ENCODE measurements at places on chromosomes 13 and 19.

- DNase-seq = no peak
Observed at GRCh38 chr13:47133011-47133445, 236.2 kb upstream of the HTR2A start.

GRCh38 chr19:3162418-3163229 is 15.9 kb upstream of the S1PR4 start:
- DNase-seq = no peak

DNA sequence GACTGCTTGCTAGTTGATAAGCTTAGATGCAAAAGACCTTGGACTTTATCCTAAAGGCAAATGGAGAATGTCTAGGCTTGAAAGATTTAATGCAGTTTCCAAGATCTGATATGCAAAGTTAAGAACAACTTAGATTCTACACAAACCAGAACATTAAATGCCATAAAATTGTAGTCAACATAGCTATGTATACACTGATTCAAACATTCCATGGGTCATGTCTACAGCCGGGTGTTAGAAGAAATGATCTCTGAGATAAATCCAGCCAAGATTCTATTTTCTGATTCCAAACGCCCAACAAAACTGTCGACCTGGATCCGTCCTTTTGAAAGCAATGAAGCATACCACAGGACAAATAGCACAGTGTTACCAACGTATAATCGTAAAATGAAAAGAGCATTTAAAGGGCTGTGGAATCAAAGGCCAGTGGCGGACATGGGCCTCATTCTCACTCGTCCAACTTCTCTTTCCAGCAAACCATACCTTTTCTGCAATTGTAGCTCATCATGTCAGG is 52.7 kb downstream of the KCTD12 start:
- no peak for DNase-seq

- no peak for DNase-seq
Observed at GRCh38 chr19:41320185-41320518, 10.2 kb downstream of the CCDC97 start.

DNA sequence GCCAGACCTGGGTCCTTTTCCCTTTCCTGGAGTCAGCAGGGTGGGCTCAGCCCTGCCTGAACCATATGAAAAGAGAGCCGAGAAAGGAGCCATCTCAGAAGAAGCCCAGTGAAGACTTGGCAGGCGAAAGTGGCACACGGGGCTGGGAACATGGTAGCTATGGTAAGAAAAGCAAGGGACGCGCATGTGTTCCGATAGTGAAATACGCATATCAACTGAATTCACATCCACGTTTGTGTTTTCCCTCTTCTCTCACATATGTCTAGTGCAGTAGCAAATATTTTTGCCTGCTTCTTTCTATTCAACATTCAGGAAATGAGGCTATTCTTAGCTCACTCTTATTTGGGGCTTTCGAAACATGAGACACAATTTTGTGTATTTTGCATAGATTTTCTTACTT is 54.1 kb upstream of the PEG3 start:
- DNase-seq = no peak

DNA sequence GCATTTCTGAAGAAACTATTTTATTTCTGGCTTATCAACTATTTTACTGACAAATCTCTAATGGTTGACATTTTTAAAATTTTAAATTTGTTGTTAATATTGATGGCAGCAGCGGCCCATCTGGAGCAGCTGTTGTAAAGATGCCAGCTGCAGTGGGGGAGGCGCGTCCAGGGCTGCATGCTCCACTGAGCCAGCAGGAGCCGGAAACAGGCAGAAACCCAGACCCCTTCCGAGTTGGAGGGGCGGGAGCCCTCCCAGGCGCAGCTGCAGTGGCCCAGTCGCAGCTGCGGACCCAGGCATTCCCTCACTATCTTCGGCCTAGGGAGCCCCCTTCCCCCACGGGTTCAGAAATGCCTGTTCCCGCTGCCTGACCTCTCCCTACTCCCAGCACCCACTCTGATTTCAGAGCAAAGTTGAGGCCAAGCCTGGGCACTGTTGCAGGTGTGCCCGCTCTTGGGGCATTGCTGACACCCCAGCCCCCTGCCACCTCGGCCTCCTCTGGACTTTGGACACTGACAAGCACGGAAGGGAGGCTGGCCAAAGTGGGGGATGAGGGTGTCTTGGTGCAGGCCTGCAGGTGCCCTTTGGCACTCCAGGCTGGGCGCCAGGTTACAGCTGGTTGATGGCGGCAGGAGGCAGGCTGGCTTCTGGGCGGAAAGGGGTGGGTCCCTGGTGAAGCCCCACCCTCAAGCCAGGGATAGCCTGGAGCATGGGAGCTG is 69.2 kb downstream of the PIBF1 start:
- no peak for DNase-seq

DNA sequence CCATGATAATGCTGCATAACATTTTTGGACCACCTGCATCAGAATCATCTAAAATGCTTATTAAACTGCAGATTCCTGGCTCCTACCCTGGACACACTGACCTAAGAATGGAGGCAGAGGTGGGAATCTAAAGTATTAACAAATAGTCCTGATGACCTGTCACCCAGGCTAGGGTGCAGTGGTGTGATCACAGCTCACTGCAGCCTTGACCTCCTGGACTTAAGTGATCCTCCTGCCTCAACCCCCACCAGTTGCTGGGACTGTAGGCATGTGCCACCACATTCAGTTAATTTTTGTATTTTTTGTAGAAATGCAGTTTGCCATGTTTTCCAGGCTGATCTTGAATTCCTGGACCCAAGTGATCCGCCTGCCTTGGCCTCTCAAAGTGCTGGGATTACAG is 43.3 kb downstream of the LMO7 start:
- no peak for DNase-seq

GRCh38 chr19:13932911-13933393 is 5.3 kb downstream of the PODNL1 start:
- no peak for DNase-seq

- DNase-seq = no peak
Observed at GRCh38 chr13:86831084-86831483, 840.1 kb upstream of the SLITRK5 start.

GRCh38 chr13:25869941-25870340 is 181.9 kb downstream of the SHISA2 start:
- DNase-seq = no peak

GRCh38 chr13:46165485-46166223 is 16.3 kb downstream of the LCP1 start:
- DNase-seq = no peak

GRCh38 chr19:11105014-11105636 is 15.9 kb downstream of the LDLR start:
- DNase-seq = no peak

GRCh38 chr13:35888457-35888883 is 242.7 kb downstream of the DCLK1 start:
- DNase-seq = no peak

GRCh38 chr13:30816736-30817135 is 81.4 kb downstream of the ALOX5AP start:
- no peak for DNase-seq

DNA sequence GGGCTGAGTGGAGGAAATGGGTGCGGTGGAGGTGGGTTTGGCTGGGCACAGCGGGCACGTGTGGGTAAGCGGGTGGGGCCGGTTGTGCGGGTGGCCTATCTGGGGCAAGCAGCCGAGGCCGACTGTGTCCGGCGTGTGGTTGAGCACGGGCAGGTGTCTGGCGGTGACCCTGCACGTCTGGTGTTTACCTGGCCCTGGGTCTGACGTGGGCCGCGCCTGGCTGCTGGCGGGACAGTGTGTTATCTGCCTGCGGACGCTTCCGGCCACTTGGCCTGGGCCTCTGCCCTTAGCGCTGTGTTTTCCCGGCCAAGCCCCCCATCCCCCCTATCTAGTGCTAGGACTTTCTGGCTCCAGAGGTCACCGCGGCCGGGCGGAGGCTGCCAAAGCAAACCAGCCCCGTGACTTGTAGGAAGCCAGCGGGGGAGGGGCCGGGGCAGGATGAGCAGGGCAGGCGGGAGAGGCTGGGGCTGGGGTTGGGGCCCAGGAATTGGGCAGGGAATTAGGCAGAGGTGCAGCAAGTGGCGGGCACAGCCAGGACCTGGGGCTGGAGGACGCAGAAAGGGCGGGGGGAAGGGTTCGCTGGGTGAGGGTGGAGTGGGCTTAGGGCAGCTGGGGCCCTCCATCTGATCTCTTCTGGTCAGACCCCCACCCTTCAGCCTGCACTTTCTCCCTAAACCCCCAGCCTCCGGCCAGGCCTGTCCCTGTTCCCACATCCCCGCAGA is 534 bp upstream of the HPN start:
- DNase-seq = peak; percentile 21

GRCh38 chr13:110390567-110390966 is 83.5 kb downstream of the COL4A2 start:
- no peak for DNase-seq

- no peak for DNase-seq
Observed at GRCh38 chr13:33735276-33735675, 82.7 kb upstream of the RFC3 start.

GRCh38 chr19:15365264-15365663 is 14.3 kb downstream of the AKAP8 start:
- DNase-seq = no peak

- DNase-seq = no peak
Observed at GRCh38 chr13:76292726-76293125, 593.5 kb downstream of the KCTD12 start.

- no peak for DNase-seq
Observed at GRCh38 chr13:26515721-26516120, 41.8 kb upstream of the WASF3 start.

- DNase-seq = no peak
Observed at GRCh38 chr13:45909089-45909488, 57.5 kb upstream of the SIAH3 start.

GRCh38 chr13:27619093-27619727 is 1.1 kb downstream of the LNX2 start:
- DNase-seq = no peak
